ENCODE measurements at places on chromosomes 1 and 21. TPM values are rescaled to one million over a fixed set of nuclear protein-coding genes. Genes with fewer than 3 reads are reported as not detected.

DNA sequence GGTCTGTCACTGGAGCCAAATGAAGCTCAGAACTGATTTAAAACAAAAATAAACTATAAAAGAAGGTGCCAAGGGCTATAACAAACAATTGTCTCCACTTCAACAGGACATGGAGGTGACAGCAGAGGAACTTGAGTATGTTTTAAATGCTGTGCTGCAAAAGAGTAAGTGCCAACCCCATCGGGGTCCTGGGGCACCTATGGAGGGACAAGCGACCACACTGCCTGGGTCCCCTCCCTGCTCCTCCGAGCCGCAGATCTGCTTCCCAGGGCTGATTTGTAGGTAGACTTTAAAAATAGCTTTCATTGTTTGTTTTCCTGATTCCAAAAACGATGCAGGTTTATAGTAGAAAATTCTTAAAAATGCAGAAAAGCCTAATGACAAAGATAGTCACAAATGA, 42.8 kb downstream of the CAPN9 start:
- DNase-seq, result no peak

REN gene
- not detected for total RNA-seq

- DNase-seq, result no peak
Measured at GRCh38 chr1:167983797-167984420, 47.0 kb upstream of the MPC2 start.

DNA sequence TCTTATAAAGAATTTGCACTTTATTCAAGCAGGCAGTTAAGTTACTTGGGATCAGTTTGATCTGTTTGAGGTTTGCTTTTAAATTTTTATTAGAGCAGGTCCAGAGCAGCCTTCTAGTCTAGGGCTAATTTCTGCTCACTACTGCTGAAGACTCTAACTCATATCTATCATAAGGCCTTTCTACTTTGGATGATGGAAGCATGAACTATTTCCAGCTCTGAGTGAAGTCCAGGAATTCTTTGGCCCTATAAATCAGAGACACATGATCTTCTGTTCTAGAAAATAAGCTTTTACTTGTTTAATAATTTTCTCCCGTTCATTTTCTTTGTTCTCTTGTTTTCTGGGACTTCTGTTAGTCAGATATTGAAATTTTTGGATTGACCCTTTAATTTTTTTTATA, 14.7 kb downstream of the NIBAN1 start:
- DNase-seq, result no peak

TTC22 gene
- total RNA-seq, result not detected

- no peak for DNase-seq
Measured at GRCh38 chr1:111727056-111727455, 12.1 kb downstream of the INKA2 start.

DNA sequence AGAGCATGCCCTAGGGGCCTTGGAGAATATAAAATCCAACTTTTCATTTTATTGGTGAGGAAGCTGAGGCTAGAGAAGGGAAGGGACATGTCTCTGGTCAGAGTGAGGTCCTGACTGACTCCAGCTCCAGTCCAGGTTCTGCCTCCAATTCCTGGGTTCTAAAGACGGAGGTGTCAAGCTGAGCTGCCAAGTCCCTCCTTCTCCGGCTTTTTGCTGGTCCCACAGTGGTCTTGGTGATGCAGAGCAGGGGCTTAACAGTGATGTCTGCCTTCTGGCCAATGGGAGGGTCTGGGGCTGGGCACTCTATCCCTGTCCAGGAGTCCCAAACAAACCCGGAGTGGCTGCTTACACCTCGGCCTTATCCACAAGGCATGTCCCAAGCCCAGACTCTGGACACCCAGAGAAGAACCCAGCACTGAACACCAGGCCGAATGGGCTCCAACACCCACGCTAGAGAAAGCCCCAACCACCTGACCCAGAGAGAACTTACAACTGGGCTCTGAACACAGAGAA, 104.8 kb downstream of the EBNA1BP2 start:
- DNase-seq, result no peak

DNA sequence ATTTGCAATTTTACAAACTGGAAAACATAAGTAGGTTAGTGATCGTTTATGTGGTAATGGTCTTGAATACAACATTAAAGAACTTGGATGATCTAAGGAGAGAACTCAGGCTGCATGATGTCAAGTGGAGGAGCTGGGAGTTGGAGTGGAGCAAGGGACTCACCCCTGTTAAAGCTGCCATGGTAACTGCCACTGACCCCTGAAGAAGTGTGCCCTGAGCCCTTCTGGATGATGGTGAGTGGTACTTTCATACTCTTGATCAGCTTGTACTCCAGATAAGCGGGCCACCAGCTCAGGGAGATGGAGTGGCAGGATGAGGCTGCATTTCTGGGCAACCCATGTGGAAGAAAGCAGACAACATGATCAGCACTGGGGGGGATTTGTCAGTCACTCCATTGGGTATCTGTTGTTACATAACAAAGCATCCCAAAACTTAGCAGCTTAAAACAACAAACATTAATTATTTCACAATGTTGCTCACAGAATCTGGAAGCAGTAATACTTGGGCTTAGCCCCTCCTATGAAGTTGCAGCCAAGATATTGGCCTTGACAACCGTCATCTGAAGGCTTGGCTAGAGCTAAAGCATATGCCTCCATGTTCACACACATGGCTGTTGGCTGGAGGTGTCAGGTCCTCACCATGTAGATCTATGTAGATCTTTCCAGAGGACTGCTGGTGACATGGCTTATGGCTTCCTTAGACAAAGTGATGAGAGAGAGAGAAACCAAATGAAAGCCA, 213.8 kb downstream of the DUSP10 start:
- DNase-seq, result no peak

DNA sequence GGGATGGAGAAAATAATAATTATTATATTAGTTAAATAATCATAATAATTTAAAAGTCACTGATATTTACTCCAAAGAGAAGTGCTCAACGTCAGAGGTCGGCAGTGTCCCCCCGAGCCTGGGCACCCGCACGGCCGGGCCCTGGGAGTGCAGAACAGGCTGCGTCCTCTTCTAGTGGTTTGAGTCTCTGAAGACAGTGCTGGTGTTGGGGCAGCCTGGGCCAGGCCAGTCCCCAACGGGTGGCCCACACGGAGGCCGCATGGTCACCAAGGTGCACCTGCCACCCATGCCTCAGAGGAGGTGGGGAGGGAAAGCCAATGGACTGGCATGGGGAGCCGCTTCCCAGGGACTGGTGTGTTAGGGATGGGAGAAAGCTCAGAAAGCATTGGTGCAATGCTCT, 27.3 kb downstream of the WNT9A start:
- DNase-seq, result no peak

DNA sequence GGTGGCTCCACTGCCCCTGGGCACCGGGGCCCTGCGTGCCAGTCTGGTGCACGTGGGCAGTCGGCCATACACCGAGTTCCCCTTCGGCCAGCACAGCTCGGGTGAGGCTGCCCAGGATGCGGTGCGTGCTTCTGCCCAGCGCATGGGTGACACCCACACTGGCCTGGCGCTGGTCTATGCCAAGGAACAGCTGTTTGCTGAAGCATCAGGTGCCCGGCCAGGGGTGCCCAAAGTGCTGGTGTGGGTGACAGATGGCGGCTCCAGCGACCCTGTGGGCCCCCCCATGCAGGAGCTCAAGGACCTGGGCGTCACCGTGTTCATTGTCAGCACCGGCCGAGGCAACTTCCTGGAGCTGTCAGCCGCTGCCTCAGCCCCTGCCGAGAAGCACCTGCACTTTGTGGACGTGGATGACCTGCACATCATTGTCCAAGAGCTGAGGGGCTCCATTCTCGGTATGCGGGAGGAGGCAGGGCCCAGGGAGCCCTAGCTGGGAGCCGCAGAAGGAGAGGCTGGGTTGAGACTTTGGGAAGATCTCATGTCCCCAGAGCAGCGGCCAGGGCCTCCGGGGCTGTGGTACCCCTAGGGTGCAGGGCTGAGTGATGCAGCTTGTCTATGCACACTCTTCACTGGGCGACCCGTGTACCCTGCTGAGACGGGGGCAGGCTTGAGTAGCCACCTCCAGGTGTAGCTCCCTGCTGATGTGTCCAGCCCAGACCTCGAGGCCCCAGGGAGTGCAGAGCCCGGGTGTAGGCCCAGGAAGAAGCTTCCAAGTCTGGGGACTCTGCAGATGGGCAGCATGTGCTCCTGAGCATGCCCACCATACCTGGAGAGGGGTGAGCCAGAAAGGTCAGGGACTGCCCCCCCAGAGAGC, 1.8 kb downstream of the VWA1 start:
- no peak for DNase-seq

- DNase-seq, result no peak
Measured at GRCh38 chr21:40766381-40766780, 80.6 kb downstream of the DSCAM start.

DNA sequence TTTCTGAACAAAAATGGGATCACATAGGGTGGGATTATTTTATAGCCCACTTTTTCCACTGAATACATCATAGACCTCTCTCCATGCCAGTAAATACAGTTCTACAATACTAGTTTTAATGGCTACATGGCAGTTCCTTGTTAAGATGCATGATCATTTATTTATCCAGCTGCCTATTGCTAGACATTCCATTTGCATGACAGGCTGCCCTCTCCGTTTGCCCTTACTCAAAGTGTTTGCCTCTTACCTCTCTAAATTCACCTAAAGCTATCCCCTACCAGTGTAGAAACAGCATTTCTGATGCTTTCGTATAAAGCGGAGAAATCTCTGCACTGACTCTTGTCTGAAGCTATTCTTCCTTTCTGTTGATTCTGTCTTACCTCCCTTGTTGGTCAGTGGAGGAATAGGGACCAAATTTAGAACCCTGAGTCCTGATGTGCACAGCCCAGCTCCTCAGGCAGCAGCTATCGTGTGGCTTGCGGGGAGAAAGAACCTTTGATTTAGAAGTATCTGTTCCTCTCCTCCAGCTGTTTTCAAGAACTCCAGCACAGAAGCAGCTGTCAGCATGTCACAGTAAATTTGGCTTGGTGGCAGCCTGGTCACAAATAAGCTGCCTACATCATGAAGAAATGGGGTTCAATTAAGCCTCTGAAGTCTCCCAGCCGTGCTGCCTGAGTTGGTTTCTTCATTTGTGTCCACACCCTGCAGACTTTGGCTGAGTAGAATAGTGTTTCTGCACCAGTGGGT, 337.3 kb downstream of the PRDM2 start:
- no peak for DNase-seq

DNA sequence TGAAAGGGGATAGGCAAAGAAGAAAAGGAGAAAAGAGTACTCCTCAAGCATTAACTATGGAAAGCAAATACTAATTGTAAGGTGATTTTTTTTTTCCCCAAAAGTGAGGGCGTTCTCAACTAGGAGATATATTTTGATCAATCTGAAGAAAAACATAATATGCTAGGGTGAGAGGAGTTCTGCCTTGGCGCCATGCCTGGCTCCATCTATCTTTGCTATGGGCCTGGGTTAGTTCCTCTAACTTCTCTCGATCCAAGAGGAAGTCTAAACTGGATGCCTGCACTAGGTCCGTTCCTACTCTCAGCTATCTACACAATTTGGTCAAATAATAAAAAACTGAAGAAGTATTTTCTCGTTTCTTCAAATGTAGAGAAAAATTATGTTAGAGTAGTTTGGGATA, 20.5 kb downstream of the CNN3 start:
- no peak for DNase-seq

- no peak for DNase-seq
Measured at GRCh38 chr21:15058854-15059263, 5.9 kb downstream of the NRIP1 start.

- no peak for DNase-seq
Measured at GRCh38 chr1:93960641-93961147, 51.5 kb upstream of the GCLM start.

GRCh38 chr1:85328713-85329397, 52.4 kb upstream of the BCL10 start:
- no peak for DNase-seq

GRCh38 chr1:100390531-100390930, 38.2 kb downstream of the CDC14A start:
- DNase-seq, result no peak

LCE2C gene
- not detected for total RNA-seq

CHIA gene
- not detected for total RNA-seq

OR4F16 gene
- not detected for total RNA-seq

DNA sequence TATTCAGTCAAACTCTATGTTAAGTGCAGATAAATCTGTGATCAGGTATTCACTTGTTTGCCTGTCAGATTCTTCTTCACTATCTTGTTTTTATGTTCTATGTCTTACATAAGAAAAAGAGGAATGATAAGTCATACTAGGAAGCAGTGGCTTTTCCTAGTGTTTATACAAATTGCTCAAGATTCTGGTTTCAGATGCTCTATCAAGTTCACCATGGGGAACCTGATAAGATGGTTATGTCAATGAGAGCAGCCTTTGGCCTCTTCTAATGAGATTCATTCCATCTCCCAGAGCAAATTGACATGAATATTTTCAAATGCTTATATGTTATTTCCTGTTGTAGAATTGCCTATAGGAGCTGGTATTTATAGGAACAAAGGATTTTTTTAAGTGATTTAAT, 218.8 kb upstream of the TMPRSS15 start:
- no peak for DNase-seq

DNA sequence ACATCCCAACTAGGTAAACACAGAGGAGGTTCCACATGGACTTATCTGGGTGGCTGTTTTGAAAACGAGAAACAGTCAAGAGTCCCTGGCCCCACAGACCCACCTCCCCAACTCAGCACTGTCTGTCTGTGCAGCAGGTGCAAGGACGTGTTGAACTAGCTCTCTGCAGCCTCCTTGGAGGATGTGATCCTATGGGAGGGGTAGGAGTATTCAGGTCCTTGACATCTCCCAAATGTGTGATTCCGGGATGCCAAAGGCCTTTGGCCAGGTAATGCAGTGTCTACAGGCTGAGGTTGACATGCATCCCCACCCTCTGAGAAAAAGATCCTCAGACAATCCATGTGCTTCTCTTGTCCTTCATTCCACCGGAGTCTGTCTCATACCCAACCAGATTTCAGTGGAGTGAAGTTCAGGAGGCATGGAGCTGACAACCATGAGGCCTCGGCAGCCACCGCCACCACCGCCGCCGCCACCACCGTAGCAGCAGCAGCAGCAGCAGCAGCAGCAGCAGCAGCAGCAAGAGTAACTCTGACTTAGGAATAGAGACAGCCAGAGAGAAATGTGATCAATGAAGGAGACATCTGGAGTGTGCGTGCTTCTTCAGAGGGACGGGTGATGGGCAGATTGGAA, 151.6 kb upstream of the CAMK1G start:
- no peak for DNase-seq

- peak; percentile 58 for DNase-seq
Measured at GRCh38 chr1:237864338-237865244, 26.1 kb downstream of the ZP4 start.

DNA sequence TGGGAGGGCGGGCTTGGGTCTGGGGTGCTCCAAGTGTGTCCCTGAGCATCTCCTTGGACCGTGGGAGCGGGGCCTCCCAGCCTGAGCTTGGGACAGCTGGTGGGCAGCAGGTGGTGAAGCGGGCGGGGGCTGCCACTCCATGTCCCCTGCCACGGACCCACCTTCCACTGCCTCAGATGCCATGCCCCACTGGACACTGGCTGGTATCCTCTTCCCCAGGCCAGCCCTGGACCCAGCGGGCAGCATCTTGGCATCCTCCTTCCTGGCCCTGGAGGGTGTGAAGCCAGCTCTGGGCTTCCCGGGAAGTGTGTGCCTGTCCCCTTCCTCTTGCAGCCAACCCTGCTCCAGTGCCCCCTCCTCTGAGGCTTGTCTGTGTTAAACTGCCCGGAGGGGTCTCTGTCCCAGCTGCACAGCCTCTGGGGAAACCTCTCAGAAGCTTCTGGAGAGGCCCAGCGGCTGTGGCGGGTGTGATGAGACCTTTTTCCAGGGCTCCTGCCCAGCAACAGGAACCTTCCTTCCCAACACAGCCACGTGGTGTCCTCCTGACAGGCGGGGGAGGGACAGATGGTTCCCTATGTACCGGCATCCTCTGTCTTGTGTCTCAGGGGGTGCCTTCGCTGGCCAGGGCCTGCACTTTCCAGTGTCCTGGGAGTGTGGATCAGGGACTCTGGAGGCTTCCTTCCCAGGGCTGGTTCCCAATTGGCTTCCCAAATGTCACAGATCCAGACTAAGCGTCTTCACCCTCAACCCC, 81.6 kb upstream of the DISP3 start:
- no peak for DNase-seq

ABCG1 gene
- 10.8 TPM for total RNA-seq

Measured in heart right ventricle (tissue), 16 donors.